Mesothelial cell of epicardium (in vitro differentiated cells): ENCODE measurements at places on chromosomes 3 and 15.

DNA sequence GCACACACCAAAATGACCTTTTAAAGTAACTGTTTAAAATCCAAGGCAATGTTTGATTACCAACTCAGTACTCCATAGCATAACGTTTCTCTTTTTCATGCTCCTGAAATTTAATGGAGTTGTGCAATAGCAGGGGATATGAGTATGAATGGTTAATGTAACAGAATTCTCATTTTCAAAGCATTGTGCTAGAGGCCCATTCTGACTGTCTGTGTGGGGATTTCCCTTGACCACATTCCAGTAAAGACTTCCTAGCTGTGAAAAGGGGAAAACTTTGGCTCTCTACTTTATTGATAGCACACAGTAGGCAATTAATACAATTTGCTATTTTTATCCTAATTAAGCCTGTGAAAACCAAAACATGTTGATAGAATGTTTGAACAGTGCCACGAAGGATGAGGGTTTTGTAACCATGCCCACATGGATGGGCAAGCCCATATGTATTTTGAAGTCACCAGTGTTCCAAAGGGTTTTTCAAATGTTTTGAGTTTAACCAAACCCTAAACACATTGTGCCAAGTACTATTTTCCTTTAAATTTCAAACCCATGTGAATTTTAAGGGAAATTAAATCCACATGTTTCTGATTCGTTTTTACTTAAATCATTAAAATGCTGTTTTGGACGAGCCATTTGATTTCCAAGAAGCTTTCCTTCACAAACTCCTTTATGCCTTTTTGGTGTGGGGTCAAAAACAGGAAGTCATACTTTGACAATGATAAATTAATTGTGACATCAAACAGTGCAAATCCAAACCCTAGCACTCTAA is 261.2 kb downstream of the SHOX2 start:
- no peak for DNase-seq

GRCh38 chr3:36944641-36945270 is at the start of gene TRANK1:
Gene TRANK1, minus strand, starts transcription at chr3:36945054. Its CDS starts 245 bp downstream, at chr3:36944809.
- DNase-seq: peak; percentile 51

- DNase-seq: no peak
These were observed 330.3 kb downstream of the UACA start for GRCh38 chr15:70432924-70433495.

- no peak for DNase-seq
These were observed 12.5 kb upstream of the CADM2 start for GRCh38 chr3:84946240-84946639.

DNA sequence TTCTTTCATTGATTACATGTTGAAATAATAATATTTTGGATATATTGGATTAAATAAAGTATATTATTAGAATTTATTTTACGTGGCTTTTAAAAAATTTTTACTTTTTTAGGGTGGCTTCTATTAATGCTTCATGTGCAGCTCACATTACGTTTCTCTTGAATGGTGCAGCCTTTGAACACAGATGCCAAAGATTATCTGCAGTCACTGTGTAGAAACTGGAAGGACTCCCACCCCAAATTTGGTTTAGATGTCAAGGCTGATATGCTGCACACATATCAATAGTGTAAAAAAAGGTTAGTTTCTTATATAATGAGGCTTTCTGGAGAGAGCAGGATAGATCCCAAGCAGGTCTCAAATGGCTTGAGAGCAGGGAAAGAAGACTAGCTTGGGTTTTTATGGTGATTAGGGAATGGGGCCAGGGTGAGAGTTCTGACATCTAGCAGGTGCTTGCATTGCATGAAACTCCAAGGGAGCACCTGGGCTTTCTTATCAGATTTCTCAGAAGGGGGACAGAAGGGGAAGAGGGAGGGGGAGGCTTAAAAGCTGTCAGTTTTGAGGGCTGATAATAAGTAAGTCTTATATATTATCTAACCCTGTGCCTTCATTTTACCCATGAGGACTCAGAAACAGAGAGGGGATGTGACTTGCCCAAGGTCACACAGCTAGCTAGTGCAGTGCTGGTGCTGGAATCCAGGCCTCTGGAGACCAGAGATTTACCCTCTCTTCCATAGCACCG is 89.6 kb downstream of the CHST2 start:
- no peak for DNase-seq

- no peak for DNase-seq
These were observed 28.0 kb downstream of the TFG start for GRCh38 chr3:100737334-100737733.

- no peak for DNase-seq
These were observed 166.9 kb downstream of the SMAD6 start for GRCh38 chr15:66868918-66869317.
